ENCODE measurements at places on chromosomes 5 and 9.

DNA sequence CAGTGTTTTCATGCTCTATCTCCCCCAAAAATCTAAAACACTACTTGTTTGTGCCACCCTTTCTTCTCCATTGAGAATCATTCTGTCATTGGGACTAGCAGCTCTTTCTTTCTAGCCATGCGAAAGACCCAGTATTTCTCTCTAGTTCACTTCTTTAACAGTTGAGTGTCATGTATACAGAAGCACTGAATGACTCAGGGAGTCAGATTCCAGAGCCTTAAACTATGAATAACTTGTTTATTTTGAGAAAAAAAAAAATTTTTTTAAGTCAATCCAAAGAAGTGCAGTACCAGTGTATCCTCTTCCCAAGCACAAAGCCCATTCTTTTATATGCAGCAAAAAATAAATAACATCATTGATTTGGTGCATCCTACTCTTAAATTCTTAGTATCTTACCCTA lies 415.4 kb upstream of the GRAMD2B start:
- no peak for DNase-seq

DNA sequence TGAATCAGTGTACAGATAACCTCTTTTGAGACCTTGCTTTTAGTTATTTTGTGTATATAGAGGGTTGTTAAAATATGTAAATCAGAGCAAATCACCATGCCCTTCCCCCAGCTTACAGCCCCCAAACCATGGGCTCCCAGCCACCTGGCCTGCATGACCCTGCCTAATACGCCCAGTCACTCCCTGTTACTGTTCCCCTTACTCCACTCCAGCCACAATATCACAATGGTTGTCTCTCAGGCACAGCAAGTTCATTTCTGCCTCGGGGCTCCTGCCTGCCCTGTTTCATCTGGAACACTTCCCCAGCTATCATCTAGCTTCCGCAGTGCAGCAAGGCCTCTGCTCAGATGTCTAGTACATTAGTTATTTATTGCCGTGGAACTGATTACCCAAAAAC lies 5.0 kb upstream of the CARD19 start:
- DNase-seq, result no peak

DNA sequence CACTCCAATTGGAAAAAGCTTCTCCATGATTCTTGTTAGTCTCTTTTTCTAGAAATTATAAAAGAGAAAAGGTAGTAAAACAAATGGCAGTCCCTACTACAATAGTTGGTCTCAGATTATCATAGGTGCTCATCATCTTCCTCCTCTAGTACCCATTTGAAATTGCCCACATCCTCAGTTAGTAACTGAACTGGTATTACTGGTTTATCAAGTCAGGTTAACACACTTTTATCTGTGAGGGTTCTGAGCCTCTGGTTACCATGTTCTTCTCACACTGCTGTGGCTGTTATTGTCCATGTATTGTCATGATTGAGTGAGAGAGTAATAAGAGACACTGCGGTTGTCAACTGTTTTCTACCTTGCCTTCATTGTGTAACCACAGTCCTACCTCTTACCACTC lies 901.7 kb downstream of the TLE1 start:
- no peak for DNase-seq

- no peak for DNase-seq
These were observed 40.5 kb upstream of the CTSL start for GRCh38 chr9:87685441-87685840.

GRCh38 chr5:32711681-32712480 lies 760 bp downstream of the NPR3 start:
- peak; percentile 48 for DNase-seq

DNA sequence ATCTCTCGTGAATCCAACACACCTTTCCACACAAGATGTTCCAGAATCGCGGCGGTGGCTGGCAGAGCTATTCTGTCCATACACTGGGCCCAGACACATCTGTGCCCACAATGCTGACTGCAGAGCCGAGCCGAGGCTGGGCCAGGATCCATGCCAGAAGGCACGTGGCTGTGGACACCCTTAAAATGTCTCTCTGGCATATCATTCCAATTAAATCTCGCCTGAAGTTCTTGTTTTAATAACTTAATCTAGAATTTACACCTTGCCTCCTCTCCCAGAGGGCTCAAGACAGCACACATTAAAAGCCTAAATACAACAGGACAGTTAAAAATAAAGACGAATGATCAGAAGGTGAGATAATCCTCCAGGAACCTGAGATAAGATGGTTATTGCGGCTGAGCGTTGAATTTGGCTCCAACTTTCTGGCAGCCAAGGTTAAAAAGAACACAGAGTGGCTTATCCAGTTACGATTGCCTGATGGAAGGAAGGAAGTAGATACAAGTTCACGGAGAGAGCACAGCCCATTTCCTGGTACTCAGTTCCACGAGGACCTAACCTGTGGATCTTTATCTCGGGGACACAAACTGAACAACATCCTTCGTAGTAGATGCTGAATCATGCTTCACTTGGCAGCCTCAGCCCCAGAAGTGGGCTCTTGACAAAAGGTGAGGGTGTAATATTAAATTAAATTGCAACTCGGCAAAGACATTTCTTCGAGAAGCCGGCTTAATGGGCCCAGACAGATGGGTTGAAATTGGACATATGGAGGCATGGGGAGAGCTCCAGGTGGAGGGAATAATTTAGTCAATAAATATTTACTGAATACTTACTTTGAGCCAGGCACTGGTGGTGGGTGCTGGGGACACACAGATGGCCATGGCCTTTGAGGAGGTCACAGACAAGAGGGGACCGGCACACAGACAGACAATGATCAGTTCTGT lies 86.0 kb upstream of the TBC1D2 start:
- no peak for DNase-seq

DNA sequence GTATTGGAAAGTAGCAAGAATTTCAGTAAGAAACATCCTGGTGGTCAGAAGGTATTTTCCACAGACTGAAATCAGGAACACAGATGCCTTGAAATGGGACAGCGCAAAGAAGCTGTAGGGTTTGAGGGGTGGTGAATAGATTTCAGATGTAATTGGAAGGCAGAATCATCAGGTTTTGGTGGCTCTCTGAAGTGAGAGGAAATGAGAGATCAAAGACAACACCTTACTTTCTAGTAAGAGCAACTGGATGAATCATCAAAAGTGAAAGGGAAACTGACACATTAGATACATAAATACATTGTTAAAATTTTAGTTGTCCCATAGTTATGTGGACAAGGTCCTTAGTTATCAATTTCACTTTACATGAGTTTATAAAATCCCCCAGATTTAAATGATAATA lies 188.2 kb upstream of the SLC27A6 start:
- DNase-seq, result no peak

DNA sequence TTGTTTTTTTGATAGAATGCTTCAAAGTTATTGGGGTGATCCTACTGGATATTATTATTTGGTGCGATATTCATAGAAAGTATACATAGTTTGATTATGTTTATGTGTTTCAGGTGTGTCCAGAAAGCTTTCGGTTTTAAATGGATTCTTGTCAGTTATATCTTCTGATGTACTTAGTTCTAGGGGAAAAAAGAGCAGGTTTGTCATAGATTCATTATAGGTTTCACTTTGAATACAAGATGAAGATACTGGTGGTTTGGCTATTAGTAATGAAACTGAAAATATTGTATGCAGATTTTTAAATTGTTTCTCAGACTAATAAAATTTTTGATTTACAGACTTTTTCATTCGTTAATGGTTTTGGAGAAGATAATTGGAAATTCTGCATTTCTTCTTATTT lies 98.9 kb downstream of the MAN2A1 start:
- no peak for DNase-seq

DNA sequence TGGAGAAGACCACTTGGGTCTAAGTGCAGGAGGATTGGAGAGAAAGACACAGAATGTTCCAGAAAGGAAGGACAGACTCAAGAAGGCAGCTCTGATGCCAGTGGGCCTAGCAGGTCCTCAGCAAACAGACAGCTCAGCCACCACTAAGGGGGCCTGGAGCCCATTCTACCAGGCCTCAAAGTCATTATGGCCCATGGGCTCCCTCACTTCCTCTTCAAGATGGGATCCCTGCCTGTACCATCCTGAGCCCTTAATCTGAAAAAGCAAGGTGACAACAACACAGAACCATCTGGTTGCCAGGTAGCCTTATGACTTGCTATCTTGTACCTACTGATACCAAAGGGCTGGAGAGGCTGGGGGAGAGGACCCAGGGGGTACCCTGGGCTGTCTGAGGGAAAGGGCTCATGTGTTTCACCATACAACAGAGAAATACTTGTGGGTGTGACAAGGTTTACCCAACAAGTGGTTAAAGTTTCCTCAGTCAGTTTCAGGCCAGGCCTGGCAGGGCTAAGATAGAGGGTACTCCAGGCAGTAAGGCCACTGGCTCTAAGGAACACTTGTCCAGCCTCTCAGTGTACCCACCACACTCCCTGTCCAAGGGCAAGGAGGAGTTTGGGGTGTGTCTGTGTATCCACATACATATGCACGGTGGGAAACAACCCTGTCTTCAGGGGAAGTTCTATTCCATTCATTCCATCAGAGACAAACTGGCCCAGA lies 30.7 kb downstream of the TCF7 start:
- no peak for DNase-seq

DNA sequence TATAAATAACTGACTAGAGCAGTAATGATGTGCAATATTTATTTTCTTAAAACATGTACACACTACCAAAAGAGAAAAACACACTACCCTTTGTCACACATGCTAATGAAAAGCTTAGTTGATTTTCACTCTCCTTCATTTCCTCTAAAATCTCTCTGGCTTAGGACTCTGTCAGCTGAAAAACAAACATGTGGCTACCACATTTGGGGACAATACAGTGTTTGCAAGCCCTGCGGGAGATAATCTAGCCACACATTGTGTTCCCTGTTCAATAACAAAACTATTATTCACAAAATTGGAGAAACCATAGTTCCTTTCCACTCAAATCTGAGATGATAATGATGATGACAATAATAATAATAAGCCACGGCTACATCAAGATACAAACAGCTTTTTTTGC lies 3.5 kb upstream of the LOX start:
- no peak for DNase-seq

DNA sequence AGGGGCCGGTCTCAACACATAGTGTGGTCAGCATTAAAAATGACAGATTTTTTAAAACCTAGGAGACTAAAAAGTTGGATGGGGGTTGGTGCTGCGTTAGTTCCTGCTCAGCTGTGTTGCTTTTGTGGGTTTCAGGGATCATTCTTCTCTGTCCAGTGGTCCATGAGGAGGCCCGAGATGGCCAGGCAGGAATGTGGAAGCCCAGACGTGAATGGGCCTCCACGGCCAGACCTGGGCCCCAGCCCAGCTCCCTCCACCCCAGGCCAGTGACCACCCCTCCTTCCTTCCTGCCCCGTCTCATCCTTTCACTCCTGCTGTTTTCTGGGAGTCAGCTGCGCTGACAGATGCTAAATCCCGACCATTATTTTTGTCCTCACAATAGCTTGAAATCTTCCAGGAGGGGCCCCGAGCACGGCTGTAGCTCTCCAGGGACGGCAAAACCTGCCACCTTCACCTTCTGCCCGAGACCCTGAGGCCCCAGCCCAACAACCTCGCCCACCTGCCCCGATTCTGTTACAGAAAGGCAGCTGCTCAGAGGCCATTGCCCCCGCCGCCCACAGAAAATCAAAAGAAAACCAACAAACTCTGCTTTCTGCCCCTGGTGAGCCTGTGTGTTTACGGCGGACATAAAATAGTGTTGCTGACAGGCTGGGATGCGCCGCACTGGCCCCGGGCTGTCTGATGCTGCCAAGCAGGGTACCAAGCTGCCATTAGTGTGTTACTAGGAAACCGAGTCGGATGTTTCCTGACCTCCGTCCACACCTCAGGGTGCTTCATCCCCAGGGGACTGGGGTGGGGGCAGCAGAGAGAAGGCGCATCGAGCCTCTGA lies 83.7 kb upstream of the SARDH start:
- no peak for DNase-seq

GRCh38 chr5:84384604-84385575 lies at the start of gene EDIL3:
Gene EDIL3 (minus strand): TSS chr5:84384880. CDS start chr5:84384374, 506 bp downstream.
- no peak for DNase-seq

- DNase-seq, result no peak
These were observed 3.3 kb downstream of the HK3 start for GRCh38 chr5:176895831-176896230.

DNA sequence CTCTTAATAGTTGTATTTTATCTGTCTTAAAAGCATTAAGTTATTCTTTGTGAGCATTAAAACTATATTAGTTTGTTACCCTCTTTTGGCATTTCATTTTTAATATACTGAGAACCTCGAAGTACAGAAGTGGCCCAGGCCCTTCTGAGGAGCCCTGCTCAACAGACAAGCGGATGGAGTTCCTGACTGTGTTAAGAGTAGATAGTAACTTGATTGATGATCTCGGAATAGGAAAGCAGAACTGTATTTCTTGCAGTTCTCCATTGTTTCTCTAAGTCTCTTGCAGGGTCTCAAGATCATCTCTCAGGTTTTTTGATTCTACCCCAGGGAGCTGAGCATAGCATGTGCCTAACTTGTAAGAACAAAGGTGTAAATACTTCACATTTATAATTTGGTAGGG lies 139.6 kb downstream of the SMARCA2 start:
- no peak for DNase-seq

GRCh38 chr9:3001311-3001710 lies 157.4 kb upstream of the PUM3 start:
- no peak for DNase-seq

GRCh38 chr5:93915142-93915553 lies 173.7 kb upstream of the POU5F2 start:
- peak; percentile 31 for DNase-seq

GRCh38 chr5:139393497-139394122 lies 1.3 kb downstream of the PROB1 start:
- DNase-seq, result no peak

GRCh38 chr9:102113191-102113590 lies 374.7 kb upstream of the GRIN3A start:
- no peak for DNase-seq

GRCh38 chr9:3898461-3899218 lies 372.8 kb upstream of the RFX3 start:
- DNase-seq, result no peak

GRCh38 chr9:126883636-126884035 lies 23.2 kb downstream of the ZBTB34 start:
- no peak for DNase-seq

- peak; percentile 71 for DNase-seq
These were observed 36.5 kb downstream of the CFAP95 start for GRCh38 chr9:69857131-69857530.

GRCh38 chr5:74327339-74327685 lies 313.2 kb downstream of the ENC1 start:
- DNase-seq, result no peak

DNA sequence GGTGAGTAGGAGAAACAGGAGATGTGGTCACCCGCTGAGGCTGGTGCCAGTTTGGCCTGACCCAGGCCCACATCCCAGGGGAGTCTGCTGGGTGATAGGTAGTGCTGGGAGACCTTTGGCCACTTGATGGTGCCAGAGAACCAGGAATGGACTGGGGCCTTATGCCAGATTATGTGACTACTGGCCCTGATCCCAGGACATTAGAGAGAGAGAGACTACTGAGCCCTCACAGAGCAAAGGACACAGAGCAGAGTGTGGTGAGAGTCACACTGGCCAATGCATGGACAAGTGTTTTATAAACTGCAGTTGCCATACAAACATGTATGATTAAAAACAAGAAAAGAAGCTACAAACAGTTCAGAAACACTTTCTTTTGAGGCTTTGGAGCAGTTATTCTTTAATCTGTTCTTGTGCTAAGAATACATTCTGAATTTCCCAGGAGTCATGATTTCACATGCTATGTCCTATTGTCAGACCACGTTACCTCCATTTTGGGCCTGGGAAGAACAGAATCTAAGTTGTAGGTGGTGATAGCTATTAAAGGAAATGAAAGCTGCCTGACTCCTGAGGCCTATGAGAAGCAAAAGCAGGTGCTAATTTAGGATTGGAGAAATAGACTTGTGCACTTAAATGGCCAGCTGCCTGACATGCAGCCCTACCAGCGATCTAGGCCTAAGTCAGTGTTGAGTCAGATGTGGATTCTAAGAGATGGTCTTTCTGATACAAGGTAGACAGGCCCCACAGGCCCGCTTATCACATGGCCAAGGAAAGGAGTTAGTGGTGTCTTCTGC lies 32.6 kb upstream of the TMOD1 start:
- DNase-seq, result peak; percentile 86

Measured in AG08395 (cell line).